ENCODE measurements at places on chromosomes 11 and 22. TPM values are rescaled to one million over a fixed set of nuclear protein-coding genes. Genes with fewer than 3 reads are reported as not detected.

SLC43A1 gene
- polyA plus RNA-seq = 5.0 TPM

C11orf16 gene
- polyA plus RNA-seq = 0.53 TPM

ANO1 gene
- 12.7 TPM for polyA plus RNA-seq

SEC14L6 gene
- 8.6 TPM for polyA plus RNA-seq

ACR gene
- polyA plus RNA-seq = 0.28 TPM

OR8A1 gene
- polyA plus RNA-seq = 0.03 TPM

RCOR2 gene
- 10.4 TPM for polyA plus RNA-seq

HNRNPUL2 gene
- polyA plus RNA-seq = 78.7 TPM

CHRM4 gene
- polyA plus RNA-seq = 0.08 TPM

DNA sequence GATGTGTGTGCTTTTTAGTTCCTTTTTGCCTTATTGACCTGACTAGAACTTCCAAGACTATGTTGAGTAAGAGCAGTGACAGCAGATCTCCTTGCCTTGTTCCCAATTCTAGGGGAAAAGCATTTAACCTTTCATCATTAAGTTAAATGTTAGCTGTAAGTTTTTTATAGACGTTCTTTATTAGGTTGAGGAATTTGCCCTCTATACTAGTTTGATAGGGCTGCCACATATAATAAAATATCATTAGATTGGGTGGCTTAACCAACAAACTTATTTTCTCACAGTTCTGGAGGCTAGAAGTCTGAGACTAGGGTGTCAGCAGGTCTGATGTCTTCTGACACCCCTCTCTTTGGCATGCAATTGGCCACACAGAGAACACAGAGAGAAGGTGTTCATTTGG lies 32.6 kb upstream of the B3GNT6 start:
- no peak for DNase-seq

DNA sequence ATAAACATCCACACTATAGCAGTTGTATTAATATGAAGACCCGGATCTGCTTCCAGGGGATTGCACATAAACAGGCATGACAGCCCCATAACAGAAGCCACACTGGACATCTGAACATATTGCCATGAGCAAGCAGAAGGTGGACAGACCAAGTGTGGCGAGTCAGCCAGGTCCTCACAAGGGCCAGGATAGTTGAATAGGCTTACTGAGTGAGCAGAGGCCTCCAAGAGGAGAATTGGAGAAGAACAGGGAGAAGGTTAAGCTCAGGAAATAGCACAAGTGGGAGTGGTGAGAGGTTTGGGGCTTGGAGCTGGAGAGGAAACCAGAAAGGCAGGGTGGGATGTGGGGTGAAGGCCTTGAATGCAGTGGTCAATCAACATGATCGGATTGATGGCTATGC lies 10.8 kb downstream of the SLC35C1 start:
- no peak for DNase-seq

DNA sequence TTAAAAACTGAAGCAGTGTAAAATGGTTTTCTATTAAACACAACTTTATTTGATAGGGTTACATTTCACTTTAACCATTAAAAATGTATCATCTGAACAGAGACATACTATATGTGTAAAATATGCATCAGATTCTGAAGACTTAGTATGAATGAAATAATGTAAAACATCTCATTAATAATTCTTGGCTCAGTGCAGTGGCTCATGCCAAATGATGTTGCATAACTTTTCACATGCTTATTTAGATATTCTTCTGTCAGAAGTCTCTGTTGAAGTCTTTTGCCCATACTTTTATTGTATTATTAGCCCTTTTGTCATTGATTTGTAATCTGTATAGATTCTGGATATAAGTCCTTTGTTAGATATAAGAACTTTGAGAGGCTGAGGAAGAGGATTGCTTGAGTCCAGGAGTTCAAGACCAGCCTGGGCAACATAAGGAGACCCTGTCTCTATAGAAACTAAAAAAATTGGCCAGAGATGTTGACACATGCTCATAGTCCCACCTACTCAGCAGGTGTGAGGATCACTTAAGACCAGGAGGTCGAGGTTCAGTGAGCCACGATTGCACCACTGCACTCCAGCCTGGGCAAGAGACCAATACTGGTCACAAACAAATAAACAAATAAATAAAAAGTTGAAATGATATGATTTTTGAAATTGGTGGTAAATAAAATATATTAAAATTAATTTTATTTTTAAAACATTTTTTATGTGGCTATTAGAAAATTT lies 73.8 kb upstream of the PARVA start:
- DNase-seq = no peak

- DNase-seq = no peak
These were observed 87.8 kb upstream of the DRD2 start for GRCh38 chr11:113562981-113563461.

DNA sequence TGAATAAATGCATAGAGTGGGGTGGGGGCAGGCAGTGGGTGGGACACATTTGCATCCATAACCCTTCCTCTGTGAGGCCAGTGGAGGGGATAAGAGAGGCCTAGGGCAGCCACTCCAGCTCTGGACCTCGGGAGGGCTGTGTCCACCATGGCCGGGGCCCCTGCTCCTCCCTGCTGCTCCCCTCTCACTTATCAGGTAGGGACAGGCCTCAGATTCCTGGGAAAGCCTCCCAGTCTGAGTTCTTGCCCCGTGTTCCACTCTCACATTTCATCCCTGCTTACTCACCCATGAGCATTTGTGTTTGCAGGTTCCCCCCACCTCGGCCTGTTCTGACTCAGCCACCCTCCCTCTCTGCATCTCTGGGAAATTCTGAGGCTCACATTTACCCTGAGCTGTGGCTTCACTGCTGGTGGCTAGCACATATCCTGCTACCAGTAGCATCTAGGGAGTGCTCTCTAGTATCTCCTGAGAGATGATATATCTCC lies 128.7 kb upstream of the TOP3B start:
- peak; percentile 16 for DNase-seq

DNA sequence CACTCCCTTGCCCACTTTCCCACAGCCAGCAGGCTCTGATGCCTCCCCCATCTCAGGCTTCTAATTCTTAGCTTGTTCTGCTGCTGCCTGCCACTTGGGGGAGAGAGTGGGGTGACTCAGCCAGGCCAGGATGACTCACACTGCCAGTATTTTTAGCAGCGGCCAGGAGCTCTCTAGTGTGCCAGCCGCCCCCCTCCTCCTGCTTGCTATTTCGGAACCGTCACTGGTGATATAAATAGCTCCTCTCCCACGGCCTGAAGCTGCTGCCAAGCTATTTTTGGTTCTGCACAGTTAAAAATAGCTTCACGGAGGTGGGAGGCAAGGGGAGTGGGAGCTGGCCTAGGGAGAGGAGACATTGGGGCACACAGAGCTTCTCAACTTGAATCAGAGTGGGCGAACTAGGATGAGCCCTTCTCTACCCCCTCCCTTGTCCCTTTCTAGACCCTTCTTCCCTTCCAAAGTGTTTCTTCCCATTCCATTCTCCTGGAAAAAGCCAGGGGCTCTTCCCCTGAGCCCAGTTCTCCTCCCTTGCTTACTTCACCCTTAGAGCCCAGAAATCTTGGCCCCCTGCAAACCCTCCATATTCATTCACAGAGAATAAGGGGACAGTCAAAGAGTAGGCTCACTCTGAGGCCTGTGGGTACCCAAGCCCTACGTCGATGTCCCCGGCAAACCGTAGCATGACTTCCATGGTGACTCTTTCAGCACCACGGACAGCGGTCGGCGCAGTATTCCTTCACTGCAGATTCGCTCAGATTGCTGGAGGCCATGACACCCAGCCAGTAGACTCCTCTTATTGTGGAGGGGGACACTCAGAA lies 2.5 kb upstream of the NPAS4 start:
- DNase-seq = peak; percentile 31

DNA sequence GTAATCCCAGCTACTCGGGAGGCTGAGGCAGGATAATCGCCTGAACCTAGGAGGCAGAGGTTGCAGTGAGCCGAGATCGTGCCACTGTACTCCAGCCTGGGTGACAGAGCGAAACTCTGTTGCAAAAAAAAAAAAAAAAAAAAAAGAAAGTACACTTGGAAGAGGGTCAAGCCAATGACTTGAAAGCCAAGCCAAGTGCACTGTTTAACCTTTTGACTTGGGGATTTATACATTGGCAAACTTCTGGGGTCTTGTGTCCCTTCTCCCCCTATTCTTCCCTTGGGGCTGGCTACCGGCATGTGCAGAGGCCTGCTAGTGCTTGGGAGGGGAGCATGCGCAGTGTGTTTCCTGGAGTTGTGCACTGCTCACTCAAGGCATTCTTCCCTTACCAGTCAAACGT lies 14.3 kb upstream of the THRSP start:
- DNase-seq = no peak

DNA sequence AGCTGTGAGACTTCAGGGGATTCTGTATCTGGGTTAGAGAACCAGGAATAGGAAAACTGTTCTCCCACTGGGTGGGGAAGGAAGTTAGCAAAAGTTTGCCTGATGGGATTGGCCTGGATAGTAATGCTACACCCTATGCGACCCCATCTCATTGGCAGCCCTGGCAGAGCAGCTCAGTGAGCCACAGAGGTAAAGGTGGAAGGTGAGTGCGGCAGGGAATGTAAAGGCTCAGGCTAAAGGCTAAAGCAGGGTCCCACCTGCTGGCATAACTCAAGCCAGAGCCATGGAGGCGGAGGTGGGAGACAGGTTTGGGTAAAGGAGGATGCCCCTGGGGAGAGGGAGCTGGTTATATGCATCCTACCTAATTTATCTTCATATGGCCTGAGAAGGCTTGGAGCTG lies 18.7 kb downstream of the SSH3 start:
- no peak for DNase-seq

DNA sequence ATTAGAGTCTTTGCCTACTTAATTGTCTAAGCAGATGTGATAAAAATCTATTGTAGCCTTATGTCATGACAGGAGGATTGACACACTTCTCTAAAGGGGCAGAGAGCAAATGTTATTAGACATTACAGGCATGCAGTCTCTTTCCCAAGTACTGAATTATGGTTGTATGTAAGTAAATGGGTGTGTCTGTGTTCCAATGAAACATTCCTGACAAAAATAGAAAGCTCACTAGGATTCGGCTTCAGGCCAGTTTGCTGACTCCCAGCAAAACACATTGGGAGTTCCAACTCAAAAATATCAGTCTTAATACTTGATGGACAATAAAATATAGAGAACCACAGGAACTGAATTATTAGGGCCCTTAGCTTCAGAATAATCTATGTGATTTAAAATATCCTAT lies 1480.4 kb downstream of the FAM181B start:
- no peak for DNase-seq

Measured in right renal cortex interstitium (tissue), 3 donors.